ENCODE measurements at places on chromosomes 16 and 17. TPM values are rescaled to one million over a fixed set of nuclear protein-coding genes. Genes with fewer than 3 reads are reported as not detected.
A peak's percentile ranks its signal among the peaks of the same experiment; 100 is the strongest.

AIPL1 gene
- not detected for polyA plus RNA-seq

FLYWCH2 gene
- 40.4 TPM for polyA plus RNA-seq

IGFBP4 gene
- polyA plus RNA-seq, result 225 TPM

C17orf113 gene
- polyA plus RNA-seq, result 0.71 TPM

TBX6 gene
- polyA plus RNA-seq, result 1.6 TPM

KRT23 gene
- 9.4 TPM for polyA plus RNA-seq

EVPL gene
- polyA plus RNA-seq, result 36.0 TPM

GPRC5B gene
- polyA plus RNA-seq, result 7.3 TPM

P2RX5 gene
- polyA plus RNA-seq, result 1.3 TPM

GRCh38 chr17:32731556-32732295 is 145.2 kb downstream of the MYO1D start:
- DNase-seq, result no peak
- peaks cover 18% of the 10 kb centered on the region for H3K36me3 ChIP-seq
- H3K27ac ChIP-seq, result no peak overlapping the region

DNA sequence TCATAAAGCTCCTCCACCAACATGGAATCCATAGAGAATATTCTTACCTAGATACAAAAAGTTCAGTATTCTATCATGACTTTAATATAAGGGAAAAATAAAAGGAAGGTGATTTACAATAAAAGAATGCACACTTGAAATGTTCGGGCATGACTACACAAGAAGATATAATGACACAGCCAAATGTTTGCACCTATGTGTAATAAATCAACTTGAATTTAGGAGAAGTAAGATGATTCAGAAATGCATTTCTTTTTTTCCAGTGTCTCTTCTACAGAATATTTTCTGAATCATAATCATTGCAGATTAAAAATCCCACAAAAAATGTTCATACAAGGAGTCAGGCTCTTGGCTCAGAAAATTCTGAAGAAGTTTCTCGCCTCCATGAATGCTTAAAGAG is 404.0 kb upstream of the HSBP1 start:
- DNase-seq, result no peak
- no peaks in the 10 kb centered on the region for H3K36me3 ChIP-seq
- no peak overlapping the region for H3K27ac ChIP-seq
- peaks cover 4% of the 10 kb centered on the region for H3K4me1 ChIP-seq
- H3K4me3 ChIP-seq, result no peak overlapping the region

GRCh38 chr16:67100569-67101310 is 9.0 kb upstream of the PHAF1 start:
- no peaks in the 10 kb centered on the region for H3K4me1 ChIP-seq
- H3K27ac ChIP-seq, result no peak overlapping the region
- no peak overlapping the region for H3K4me3 ChIP-seq
- peaks cover 2% of the 10 kb centered on the region for H3K36me3 ChIP-seq
- no peaks in the 10 kb centered on the region for H3K27me3 ChIP-seq
- peak; percentile 59 for DNase-seq

DNA sequence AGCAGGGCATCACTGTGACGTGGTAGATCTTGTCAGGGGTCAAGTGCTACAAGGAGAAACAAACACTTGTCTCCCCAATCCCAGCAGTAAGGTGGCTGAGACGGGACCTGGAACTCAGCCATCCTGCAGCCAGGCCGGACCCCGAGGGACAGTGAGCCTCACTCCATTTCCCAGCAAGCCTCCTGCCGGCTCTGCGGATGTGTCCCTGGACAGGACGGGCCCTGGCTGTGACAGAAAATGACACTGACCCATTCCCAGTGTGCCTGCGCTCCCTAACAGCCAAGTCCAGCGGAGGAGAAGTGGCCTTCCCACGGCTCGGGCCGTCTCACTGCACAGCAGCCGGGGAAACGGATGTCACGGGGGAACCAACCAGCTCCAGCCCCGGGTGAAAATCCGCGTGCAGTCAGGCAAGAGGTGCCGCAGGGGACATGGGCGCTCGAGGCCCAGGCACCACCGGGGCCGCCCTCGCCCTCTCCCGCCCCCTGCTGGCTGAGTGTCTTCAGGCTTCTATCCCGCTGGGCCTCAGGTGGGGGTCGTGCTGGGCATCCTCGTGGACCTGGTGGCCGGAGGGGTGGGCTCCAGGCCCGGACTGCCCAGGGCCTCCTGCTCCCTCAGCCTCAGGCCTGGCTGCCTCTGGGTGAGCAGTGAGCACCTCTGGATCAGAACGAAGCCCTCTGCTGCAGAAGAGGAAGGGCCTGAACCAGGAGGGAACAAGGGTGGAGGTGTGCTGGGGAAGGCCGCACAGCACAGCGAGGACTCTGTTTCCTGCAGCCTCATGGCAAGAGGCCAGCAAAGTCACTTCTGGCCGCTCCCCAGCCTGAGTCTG is 6.7 kb downstream of the HAGHL start:
- H3K36me3 ChIP-seq, result peaks cover 58% of the 10 kb centered on the region
- H3K27me3 ChIP-seq, result no peaks in the 10 kb centered on the region
- H3K4me1 ChIP-seq, result peaks cover 3% of the 10 kb centered on the region
- H3K4me3 ChIP-seq, result no peak overlapping the region

GRCh38 chr17:55818451-55819375 is 67.9 kb downstream of the PCTP start:
- no peak overlapping the region for H3K4me3 ChIP-seq
- no peak for DNase-seq
- no peak overlapping the region for H3K27ac ChIP-seq
- no peaks in the 10 kb centered on the region for H3K27me3 ChIP-seq

DNA sequence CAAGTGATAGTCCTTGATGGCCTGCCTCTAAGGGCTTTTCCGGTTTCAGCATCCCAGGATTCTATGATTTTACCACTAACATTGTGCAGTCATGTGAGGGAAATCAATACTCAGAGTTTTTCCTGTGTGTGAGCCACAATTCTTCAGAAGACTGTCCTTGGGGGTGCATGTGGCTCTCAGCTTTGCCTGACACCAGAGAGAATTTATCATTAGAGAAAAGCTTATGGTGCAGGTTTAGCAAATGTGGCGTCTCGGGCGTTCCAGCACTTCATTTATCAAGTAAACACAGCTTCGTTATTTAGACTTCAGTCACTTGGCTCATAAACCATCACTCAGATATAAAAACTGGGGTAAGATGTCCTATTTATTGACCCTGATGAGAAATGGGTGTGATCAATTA is 62.8 kb downstream of the SPACA3 start:
- peaks cover 14% of the 10 kb centered on the region for H3K4me1 ChIP-seq
- H3K27me3 ChIP-seq, result no peaks in the 10 kb centered on the region
- no peak overlapping the region for H3K4me3 ChIP-seq
- H3K36me3 ChIP-seq, result no peaks in the 10 kb centered on the region

- no peak for DNase-seq
- no peaks in the 10 kb centered on the region for H3K27me3 ChIP-seq
- H3K4me1 ChIP-seq, result peaks cover 10% of the 10 kb centered on the region
- no peak overlapping the region for H3K27ac ChIP-seq
- H3K4me3 ChIP-seq, result no peak overlapping the region
- H3K36me3 ChIP-seq, result peaks cover 3% of the 10 kb centered on the region
These were observed 17.7 kb downstream of the KNOP1 start for GRCh38 chr16:19700319-19700781.

GRCh38 chr17:44801880-44802279 is 28.2 kb downstream of the GJC1 start:
- H3K4me1 ChIP-seq, result no peaks in the 10 kb centered on the region
- no peak overlapping the region for H3K4me3 ChIP-seq
- DNase-seq, result no peak
- H3K27me3 ChIP-seq, result no peaks in the 10 kb centered on the region

GRCh38 chr17:43477832-43478634 is 5.7 kb upstream of the DHX8 start:
- H3K27me3 ChIP-seq, result no peaks in the 10 kb centered on the region
- H3K27ac ChIP-seq, result no peak overlapping the region
- H3K4me3 ChIP-seq, result no peak overlapping the region
- H3K36me3 ChIP-seq, result no peaks in the 10 kb centered on the region

GRCh38 chr17:60695960-60696359 is 18.3 kb downstream of the BCAS3 start:
- H3K36me3 ChIP-seq, result peaks cover 9% of the 10 kb centered on the region
- no peak overlapping the region for H3K4me3 ChIP-seq
- no peak overlapping the region for H3K27ac ChIP-seq
- no peak for DNase-seq

GRCh38 chr17:32492648-32493289 is 6.0 kb downstream of the CDK5R1 start:
- no peak for DNase-seq
- no peak overlapping the region for H3K27ac ChIP-seq
- peaks cover 14% of the 10 kb centered on the region for H3K4me1 ChIP-seq
- H3K27me3 ChIP-seq, result no peaks in the 10 kb centered on the region
- H3K4me3 ChIP-seq, result no peak overlapping the region
- H3K36me3 ChIP-seq, result peaks cover 8% of the 10 kb centered on the region

- H3K4me1 ChIP-seq, result no peaks in the 10 kb centered on the region
- DNase-seq, result no peak
- no peak overlapping the region for H3K4me3 ChIP-seq
- no peaks in the 10 kb centered on the region for H3K36me3 ChIP-seq
These were observed 35.7 kb upstream of the DYNLL2 start for GRCh38 chr17:58047376-58048150.

DNA sequence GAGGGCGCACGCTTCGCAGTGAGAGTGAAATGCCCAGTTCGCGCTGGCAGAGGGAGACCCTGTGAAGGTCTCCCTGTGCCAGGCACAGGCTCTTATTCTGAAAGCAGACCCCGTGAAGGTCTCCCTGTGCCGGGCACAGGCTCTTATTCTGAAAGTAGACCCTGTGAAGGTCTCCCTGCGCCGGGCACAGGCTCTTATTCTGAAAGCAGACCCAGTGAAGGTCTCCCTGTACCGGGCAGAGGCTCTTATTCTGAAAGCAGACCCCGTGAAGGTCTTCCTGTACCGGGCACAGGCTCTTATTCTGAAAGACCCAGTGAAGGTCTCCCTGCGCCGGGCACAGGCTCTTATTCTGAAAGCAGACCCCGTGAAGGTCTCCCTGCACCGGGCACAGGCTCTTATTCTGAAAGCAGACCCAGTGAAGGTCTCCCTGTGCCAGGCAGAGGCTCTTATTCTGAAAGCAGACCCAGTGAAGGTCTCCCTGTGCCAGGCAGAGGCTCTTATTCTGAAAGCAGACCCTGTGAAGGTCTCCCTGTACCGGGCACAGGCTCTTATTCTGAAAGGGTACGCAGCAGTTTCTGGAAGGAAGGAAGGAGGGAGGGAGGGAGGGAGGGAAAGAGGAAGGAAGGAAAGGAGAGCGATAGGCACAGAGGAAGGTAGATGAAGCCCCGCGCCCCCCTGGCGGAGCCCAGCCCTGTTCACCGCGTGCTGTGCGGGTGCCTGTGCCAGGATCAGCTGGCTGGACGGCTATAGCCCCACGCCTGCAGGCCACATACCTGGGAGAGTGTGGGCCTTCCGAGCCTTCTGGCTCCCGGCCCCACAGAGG is 55.3 kb downstream of the WDR45B start:
- DNase-seq, result peak; percentile 87
- H3K36me3 ChIP-seq, result peaks cover 9% of the 10 kb centered on the region
- H3K4me3 ChIP-seq, result peak overlapping the region; percentile 50

GRCh38 chr17:70520447-70520846 is 351.1 kb downstream of the KCNJ2 start:
- H3K36me3 ChIP-seq, result no peaks in the 10 kb centered on the region
- H3K27ac ChIP-seq, result no peak overlapping the region
- no peak overlapping the region for H3K4me3 ChIP-seq
- H3K4me1 ChIP-seq, result peaks cover 8% of the 10 kb centered on the region
- DNase-seq, result no peak
- H3K27me3 ChIP-seq, result no peaks in the 10 kb centered on the region

GRCh38 chr17:37671824-37672547 is 28.7 kb upstream of the DDX52 start:
- H3K27ac ChIP-seq, result no peak overlapping the region
- H3K4me3 ChIP-seq, result no peak overlapping the region
- no peaks in the 10 kb centered on the region for H3K36me3 ChIP-seq

DNA sequence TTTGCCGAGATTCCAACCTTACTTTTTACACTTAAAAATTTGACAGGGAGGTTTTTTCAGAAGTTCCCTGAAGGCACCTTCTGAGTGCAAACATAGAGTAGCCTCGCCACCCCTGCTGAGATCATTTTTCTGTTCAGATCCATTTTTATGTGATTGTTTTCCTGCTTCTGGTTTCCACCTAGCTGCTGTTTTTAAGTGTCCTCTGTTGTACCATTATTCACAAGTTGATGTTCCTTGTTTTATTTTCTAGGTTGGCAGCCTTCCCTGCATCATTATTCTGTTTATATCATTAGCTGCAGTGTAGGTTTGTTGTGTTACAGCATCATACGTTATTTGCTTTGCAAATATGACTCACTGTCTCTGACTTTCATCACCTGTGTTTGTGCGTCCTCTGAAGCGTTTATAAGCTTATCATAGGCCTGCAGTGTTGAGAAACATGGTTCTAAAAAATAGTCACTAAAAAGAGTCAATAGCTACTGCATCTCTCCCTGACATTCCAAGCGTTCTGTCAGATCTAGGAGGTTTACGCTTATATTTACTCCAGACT is 116.9 kb upstream of the CLEC3A start:
- no peaks in the 10 kb centered on the region for H3K36me3 ChIP-seq
- no peak overlapping the region for H3K4me3 ChIP-seq
- no peak for DNase-seq

- no peak overlapping the region for H3K27ac ChIP-seq
- H3K4me3 ChIP-seq, result no peak overlapping the region
- no peak for DNase-seq
- no peaks in the 10 kb centered on the region for H3K27me3 ChIP-seq
- H3K4me1 ChIP-seq, result peaks cover 19% of the 10 kb centered on the region
These were observed 1.2 kb downstream of the CCDC78 start for GRCh38 chr16:725041-725376.

GRCh38 chr16:78606545-78606944 is 507.1 kb downstream of the WWOX start:
- H3K4me3 ChIP-seq, result no peak overlapping the region
- H3K36me3 ChIP-seq, result no peaks in the 10 kb centered on the region
- no peak for DNase-seq
- peaks cover 3% of the 10 kb centered on the region for H3K4me1 ChIP-seq

GRCh38 chr17:32503251-32504165 is 16.7 kb downstream of the CDK5R1 start:
- peaks cover 26% of the 10 kb centered on the region for H3K4me1 ChIP-seq
- no peaks in the 10 kb centered on the region for H3K36me3 ChIP-seq
- no peak for DNase-seq
- H3K27me3 ChIP-seq, result no peaks in the 10 kb centered on the region
- no peak overlapping the region for H3K27ac ChIP-seq

DNA sequence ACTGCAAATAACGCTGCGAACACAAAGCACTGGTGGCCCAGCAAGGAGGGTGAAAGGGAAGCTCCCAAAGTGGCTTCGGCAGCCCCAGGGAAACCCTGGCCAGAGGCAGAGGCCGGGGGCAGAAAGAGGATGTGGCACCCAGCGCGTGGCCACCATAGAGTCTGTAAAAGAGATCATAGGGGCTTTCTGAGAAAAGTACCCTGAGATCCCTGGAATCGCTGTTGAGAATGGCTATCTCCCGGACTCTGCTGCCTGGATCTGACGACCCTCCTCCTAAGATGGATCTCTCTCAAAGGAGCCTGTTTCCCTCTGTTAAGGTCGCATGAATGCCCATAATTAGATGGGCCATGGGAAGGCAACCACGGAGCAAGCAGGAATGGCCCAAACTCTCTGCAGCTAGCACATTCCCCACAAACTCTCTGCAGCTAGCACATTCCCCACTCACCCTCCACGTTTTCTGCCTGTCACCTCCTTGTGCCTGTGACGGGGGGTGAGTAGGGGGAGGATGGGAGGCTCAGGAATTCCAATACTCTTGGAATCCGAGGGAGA is 364.4 kb downstream of the XYLT1 start:
- no peaks in the 10 kb centered on the region for H3K27me3 ChIP-seq
- no peak overlapping the region for H3K4me3 ChIP-seq
- DNase-seq, result no peak
- no peak overlapping the region for H3K27ac ChIP-seq
